ENCODE measurements at places on chromosomes 3 and 15. TPM values are rescaled to one million over a fixed set of nuclear protein-coding genes. Genes with fewer than 3 reads are reported as not detected.

ABI3BP gene
- 0.10 TPM for total RNA-seq

FGF7 gene
- 0.10 TPM for total RNA-seq

AAGAB gene
- total RNA-seq: 26.6 TPM

HLTF gene
- total RNA-seq: 3.5 TPM

CCDC39 gene
- not detected for total RNA-seq

CYP8B1 gene
- total RNA-seq: under 0.01 TPM
